ENCODE measurements at places on chromosomes 5 and 9. TPM values are rescaled to one million over a fixed set of nuclear protein-coding genes. Genes with fewer than 3 reads are reported as not detected.
A peak's percentile ranks its signal among the peaks of the same experiment; 100 is the strongest.

The EMB gene
- total RNA-seq = 48.4 TPM

The AUH gene
- 21.9 TPM for total RNA-seq

The TXNDC8 gene
- not detected for total RNA-seq

The SPATA31A3 gene
- total RNA-seq = not detected

The MPDZ gene
- 40.3 TPM for total RNA-seq

The MYMK gene
- total RNA-seq = not detected

The MARVELD2 gene
- total RNA-seq = 31.4 TPM

The MARCOL gene
- not detected for total RNA-seq

The SOHLH1 gene
- not detected for total RNA-seq

The SPINK6 gene
- not detected for total RNA-seq

The FOXI1 gene
- not detected for total RNA-seq

The FST gene
- total RNA-seq = 16.6 TPM

The NR2F1-AS1 gene
- total RNA-seq = 2.1 TPM

The DEPDC1B gene
- total RNA-seq = 67.4 TPM

The GCNT4 gene
- total RNA-seq = 14.4 TPM

GRCh38 chr9:128169925-128170324 is 9.9 kb downstream of the BBLN start:
- no peaks in the 10 kb centered on the region for H3K27me3 ChIP-seq
- no peak for DNase-seq
- H3K4me1 ChIP-seq = peaks cover 2% of the 10 kb centered on the region
- H3K36me3 ChIP-seq = peaks cover 17% of the 10 kb centered on the region
- no peak overlapping the region for H3K27ac ChIP-seq
- no peak overlapping the region for H3K4me3 ChIP-seq

DNA sequence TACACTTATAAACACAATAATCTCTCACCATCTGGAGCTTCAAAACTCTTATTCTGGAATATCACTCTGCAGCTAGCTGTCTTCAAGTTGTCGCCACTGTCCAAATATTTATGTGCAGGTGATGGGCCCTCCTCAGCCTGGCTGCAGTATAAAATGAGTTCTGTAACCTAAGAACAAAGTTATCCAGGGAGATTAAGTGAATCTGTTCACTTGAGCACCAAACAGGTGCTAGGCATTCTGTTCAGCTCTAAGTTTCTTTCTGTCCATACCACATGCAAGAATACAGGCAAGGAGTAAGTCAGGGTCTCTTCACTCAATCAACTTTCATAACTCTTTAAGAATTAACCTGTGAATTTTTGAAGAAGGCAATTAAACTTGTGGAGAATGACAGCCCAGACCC is 344.1 kb downstream of the PLK2 start:
- no peaks in the 10 kb centered on the region for H3K36me3 ChIP-seq
- H3K27ac ChIP-seq = no peak overlapping the region
- H3K4me3 ChIP-seq = no peak overlapping the region
- no peaks in the 10 kb centered on the region for H3K4me1 ChIP-seq
- H3K27me3 ChIP-seq = no peaks in the 10 kb centered on the region

DNA sequence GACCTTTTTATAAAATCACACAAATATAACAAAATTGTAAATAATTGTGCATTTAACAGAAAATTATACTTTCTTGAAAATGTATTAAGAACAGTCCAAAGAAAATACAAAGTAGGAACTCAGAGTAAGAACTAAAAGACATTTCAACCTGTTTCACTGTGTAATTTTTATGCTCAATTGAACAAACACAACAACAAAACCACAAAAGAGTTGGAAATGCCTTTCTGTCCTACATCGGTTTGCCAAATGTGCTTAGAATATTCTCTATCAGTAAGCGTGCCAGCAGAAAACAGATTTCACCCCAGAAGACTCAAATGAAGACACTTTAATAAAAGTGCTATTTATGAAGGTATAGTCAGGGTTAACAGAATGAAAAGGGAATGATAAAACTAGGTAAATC is 592.1 kb downstream of the PRELID2 start:
- no peak overlapping the region for H3K27ac ChIP-seq
- H3K4me3 ChIP-seq = no peak overlapping the region
- no peaks in the 10 kb centered on the region for H3K36me3 ChIP-seq
- H3K27me3 ChIP-seq = no peaks in the 10 kb centered on the region

DNA sequence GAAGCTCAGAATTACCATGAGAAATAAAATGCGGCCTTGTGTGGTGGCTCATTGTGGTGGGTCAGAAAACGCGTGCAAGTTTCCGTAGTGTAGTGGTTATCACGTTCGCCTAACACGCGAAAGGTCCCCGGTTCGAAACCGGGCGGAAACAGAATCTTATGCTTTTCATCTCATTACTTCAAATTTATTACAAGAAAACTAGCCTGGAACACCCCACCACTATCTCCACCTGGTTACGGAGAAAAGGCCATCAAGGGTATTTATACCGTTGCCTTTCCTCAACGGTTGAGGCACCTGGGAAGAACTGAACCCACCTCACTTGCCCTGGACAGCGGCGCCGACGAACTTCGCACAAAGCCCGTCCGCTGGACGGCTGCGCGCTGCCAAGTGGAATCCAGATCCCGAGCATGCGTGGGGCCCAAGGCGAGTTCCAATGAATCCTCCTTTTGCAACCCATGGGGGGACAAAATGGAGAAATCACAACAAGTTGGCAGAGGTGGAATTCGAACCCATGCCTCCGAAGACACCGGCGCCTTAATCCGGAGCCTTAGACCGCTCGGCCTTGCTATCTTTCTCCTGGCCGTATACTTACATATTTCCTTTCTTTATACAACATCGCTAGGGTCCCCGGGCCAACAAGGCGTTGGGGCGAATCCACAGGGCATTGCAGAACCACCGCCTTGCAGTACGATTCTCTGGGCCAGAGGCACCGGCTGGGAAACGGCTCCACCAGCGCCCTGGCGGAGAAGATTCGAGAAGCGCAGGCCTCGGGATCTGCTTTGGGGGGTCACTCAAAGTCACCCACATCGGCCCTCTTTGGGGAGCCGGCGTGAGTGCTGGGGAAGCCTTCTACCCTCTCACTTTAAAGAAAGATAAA is 16.9 kb downstream of the OR2V2 start:
- H3K27ac ChIP-seq = no peak overlapping the region
- H3K36me3 ChIP-seq = no peaks in the 10 kb centered on the region
- peaks cover 5% of the 10 kb centered on the region for H3K4me1 ChIP-seq
- H3K27me3 ChIP-seq = no peaks in the 10 kb centered on the region
- peak overlapping the region; percentile 66 for H3K4me3 ChIP-seq

DNA sequence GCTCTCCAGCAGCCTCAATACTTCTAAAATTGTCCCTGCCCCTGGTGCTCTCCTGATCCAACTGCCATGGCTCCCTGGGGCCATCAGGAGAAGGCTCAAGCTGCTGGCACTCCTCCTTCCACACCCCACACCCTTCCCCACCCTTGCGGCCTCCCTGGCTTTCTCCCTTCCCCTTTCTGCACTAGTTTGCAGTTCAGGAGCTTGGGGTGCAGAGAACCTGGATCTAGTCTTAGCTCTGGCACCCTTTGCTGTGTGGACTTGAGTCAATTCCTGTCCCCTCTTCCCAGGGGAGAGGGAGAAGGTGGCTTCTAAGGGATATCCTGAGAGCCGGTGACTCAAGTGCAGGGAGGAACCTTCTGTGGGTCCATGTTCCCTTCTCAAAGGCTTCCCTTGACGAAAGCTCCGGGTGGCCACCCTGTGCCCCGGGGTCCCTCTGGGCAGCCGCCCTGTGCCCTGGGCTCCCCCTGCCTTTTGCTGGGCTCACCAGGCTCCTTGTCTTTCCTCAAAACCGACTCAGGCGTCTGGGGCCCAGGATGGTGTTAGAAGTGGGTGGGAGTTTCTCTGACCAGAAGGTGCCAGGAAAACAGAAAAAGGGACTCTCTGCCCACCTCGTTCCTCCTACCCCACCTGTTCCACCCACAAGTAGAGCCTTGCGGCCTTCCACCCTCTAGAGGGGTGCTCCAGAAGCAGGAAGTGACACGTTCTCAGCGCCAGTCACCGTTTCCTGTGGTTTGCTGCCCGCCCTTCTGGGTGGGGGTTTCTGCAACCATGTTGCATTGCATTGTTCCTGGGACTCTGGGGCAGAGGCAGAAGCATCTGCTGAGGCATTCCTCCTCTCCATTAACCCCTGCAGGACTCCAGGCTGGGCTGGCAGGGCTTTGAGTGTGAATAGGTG is 15.0 kb downstream of the GLIPR2 start:
- no peak overlapping the region for H3K27ac ChIP-seq
- no peaks in the 10 kb centered on the region for H3K36me3 ChIP-seq
- no peaks in the 10 kb centered on the region for H3K27me3 ChIP-seq
- peaks cover 4% of the 10 kb centered on the region for H3K4me1 ChIP-seq
- DNase-seq = no peak

GRCh38 chr5:169742771-169743296 is 105.8 kb downstream of the DOCK2 start:
- no peaks in the 10 kb centered on the region for H3K36me3 ChIP-seq
- no peaks in the 10 kb centered on the region for H3K27me3 ChIP-seq
- no peak for DNase-seq
- no peak overlapping the region for H3K4me3 ChIP-seq

DNA sequence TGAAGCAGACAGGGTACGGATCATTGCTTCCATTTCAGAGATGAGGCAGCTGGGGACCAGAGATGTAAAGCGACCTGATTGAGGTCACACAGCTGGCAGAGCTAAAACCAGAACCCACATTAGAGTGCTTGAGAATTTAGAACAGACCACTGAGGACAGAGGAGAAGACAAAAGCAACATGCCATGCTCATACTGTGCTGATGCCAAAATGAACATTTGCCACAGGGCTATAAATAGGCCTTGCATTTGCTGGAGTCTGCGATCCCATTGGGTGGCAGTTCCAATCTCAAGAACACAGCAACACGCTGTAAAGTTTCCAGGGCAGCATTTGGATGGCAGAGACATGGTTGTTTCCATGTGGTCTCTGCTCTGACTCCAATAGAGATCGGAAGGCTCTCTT is 222.4 kb upstream of the TBC1D2 start:
- no peaks in the 10 kb centered on the region for H3K36me3 ChIP-seq
- no peak overlapping the region for H3K27ac ChIP-seq
- H3K27me3 ChIP-seq = no peaks in the 10 kb centered on the region
- H3K4me3 ChIP-seq = no peak overlapping the region
- no peak for DNase-seq

DNA sequence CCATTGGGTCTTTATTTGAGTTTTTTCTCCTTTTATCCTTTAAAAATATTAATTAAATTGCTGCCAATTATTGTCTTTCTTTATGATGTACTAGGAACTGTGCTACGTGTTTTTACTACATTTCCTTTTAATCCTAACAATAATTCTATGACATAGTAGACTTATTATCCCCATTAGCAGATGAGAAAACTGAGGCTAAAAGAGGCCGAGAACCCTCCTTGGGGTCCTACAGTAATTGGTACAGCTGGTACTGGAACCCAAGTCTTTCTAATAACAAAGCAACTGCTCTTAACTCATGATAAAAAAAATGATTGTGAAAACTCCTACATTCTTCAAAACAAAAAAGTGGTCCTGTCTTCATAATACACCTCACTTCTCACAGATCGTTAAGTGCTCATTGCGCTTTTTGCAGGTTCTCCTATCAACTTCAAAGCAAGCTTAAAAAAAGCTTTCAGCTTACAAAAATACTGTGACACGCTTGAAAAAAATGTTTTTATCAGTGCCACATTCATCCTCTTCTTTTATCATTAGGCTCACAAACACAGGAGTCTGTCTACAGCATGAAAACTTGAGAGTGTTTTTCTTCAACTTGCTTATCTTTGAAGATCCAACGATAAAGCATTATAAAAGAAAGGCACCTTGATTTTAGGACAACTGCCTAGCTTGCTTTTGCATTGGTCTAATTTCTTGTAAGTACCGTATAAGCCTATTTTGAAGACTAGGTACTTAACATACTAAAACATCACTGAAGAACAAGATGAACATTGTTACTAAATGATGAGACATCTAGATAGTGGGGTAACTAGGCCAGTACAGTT is 32.4 kb downstream of the FYB1 start:
- no peak overlapping the region for H3K4me3 ChIP-seq
- no peak for DNase-seq
- no peaks in the 10 kb centered on the region for H3K27me3 ChIP-seq
- H3K4me1 ChIP-seq = no peaks in the 10 kb centered on the region

GRCh38 chr5:149063017-149063687 is at the start of gene SH3TC2:
TSS of gene SH3TC2 (minus strand) at chr5:149063062. CDS start at chr5:149063022, 40 bp downstream.
- H3K4me3 ChIP-seq = no peak within 1 kb of the TSS
- DNase-seq = peak; percentile 59
- peak within 1 kb of the TSS; percentile 10 for H3K27ac ChIP-seq
- no peaks in the 10 kb centered on the region for H3K36me3 ChIP-seq

- no peaks in the 10 kb centered on the region for H3K36me3 ChIP-seq
- H3K4me3 ChIP-seq = no peak overlapping the region
- peak; percentile 7 for DNase-seq
- H3K4me1 ChIP-seq = peaks cover 19% of the 10 kb centered on the region
Measured at GRCh38 chr9:18606846-18607245, 132.9 kb downstream of the ADAMTSL1 start.

GRCh38 chr5:2183154-2184025 is 300.7 kb upstream of the IRX4 start:
- H3K27me3 ChIP-seq = no peaks in the 10 kb centered on the region
- no peaks in the 10 kb centered on the region for H3K36me3 ChIP-seq
- no peak overlapping the region for H3K27ac ChIP-seq
- no peak for DNase-seq

DNA sequence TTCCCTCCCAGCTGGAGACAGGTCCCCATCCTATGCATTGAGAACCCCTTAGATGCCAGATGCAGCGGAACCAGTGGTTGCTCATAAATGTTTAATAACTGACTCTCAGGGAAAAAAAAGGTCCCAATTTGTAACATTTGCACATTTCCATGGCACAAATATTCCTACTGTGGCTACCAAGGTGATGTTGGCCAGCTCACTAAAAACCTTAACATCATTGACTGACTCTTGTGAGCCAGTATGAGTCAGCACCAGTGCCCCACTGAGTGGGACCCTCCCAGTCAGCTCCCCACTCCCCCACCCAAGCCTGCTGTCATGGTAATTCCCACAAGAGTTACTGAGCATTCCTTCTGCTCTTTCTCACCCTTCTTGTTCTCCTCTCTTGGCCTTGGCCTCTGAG is 26.9 kb upstream of the FGD3 start:
- no peaks in the 10 kb centered on the region for H3K4me1 ChIP-seq
- H3K27ac ChIP-seq = no peak overlapping the region
- no peak overlapping the region for H3K4me3 ChIP-seq
- H3K36me3 ChIP-seq = no peaks in the 10 kb centered on the region
- no peak for DNase-seq

DNA sequence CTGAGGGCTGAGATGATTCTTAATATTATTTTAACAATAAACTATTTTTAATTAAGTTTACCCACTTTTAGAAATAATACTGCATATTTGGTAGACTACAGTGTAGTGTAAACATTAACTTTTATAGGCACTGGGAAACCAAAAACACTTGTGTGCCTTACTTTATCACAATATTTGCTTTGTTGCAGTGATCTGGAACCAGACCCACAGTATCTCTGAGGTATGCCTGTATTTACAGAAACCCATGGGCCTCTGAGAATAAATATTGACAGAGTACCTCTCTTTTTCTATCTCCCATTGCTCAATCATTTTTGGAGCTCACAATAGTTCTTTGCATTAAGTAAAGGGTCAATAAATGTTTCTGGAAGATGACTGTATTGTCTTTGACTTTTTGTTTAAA is 73.3 kb downstream of the SLCO4C1 start:
- H3K36me3 ChIP-seq = 0 out of 2 replicates have a peak, but pooled peaks cover 2% of the 10 kb centered on the region
- H3K4me1 ChIP-seq = no peaks in the 10 kb centered on the region
- DNase-seq = no peak
- H3K4me3 ChIP-seq = no peak overlapping the region
- H3K27me3 ChIP-seq = no peaks in the 10 kb centered on the region
- H3K27ac ChIP-seq = no peak overlapping the region

Data from H1 (cell line).